ENCODE measurements at places on chromosomes 6 and 20.

DNA sequence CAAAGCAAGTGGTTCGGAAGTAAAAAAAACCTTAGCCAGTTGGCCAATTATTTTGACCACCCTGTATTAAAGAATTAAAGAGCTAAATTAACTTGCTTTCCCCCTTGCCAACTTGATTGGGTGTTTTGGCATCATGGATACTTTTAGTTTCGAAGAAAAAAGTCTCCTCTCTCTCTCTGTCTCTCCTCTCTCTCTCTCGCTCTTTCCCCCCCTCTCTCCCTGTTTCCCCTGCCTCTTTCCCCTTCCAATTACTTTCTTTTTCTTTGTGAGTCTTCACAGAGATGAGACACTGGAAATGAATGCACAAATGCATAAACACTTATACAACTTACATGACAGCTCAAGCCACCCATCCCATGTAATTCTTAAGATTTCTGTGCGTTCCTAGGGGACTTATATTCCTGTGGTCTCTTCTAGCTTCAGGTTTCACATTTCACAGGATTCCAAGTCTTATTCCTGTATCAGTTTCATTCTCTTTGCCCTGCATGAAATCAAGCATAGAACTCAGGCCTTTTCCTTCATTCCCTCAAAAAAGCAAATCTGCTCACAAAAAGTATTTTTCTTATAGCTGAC is 32.9 kb upstream of the EYA4 start:
- no peak for DNase-seq

- DNase-seq, result no peak
Measured at GRCh38 chr6:15864038-15864707, 201.3 kb upstream of the DTNBP1 start.

- DNase-seq, result no peak
Measured at GRCh38 chr6:16555550-16555949, 205.7 kb downstream of the ATXN1 start.

- no peak for DNase-seq
Measured at GRCh38 chr20:48659858-48660257, 167.9 kb downstream of the PREX1 start.

DNA sequence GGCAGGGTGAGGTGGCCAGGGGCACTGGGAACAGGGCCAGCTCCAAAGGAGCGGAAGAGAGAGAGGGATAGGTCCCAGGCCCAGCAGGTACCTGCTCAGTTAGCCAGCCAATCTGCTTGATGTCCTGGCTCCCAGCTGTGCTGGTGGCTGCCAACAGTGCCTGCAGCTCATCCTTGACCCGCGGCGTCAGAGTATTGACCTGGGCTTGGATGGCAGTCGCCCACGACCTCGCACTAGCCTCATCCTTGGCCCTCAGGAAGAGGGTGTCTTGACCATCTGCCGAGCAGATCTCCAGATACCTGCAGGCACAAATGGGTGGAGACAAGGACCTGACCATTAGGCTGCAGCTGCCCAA is 11.1 kb upstream of the CDK5RAP1 start:
- DNase-seq, result no peak

GRCh38 chr6:63263444-63263843 is 52.2 kb downstream of the FKBP1C start:
- DNase-seq, result no peak

DNA sequence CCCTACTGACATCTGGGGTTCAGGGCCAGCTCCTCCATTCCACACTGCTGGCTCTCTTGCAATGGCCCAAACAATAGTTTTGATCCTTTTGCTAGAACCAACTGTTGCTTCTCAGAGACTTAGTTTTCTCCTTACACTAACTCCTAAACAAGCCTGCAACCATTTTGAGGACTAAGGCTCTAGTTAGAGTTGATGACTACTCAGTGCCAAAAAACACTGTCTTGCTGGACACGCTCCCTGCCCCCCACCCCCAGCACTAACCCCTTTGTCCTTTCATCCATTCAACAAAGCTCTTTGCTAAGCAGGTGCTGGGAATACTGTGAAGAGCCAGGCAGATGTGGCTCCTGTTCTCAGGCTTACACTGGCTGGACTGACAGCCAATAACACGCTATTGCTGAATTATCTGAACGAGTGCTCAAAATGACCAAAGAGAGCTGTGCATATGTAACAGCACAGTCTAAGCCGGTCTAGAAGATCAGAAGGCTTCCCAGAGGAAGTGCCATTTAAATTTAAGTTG is 17.6 kb downstream of the GCLC start:
- DNase-seq, result no peak

DNA sequence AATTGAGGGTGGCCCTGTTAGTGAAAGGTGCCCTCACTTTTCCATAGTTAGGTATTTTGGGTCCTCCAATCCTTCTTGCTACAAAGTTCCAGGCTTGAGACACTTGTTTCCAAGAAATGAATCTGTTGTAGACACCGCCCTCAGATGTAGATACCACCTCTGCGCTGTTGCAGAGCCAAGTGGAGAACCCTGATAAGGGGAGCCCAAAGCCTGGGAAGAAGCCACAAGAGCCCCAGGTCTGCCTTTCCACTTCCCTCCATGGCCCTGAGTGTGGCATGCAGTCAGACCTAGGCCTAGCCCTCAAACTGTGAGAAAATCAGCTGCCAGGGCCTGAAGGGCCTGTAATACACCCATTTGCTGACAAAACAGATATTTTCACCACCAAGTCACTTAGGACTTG is 37.1 kb downstream of the DTD1 start:
- DNase-seq, result no peak

- DNase-seq, result no peak
Measured at GRCh38 chr6:17035257-17036064, 66.4 kb upstream of the STMND1 start.

DNA sequence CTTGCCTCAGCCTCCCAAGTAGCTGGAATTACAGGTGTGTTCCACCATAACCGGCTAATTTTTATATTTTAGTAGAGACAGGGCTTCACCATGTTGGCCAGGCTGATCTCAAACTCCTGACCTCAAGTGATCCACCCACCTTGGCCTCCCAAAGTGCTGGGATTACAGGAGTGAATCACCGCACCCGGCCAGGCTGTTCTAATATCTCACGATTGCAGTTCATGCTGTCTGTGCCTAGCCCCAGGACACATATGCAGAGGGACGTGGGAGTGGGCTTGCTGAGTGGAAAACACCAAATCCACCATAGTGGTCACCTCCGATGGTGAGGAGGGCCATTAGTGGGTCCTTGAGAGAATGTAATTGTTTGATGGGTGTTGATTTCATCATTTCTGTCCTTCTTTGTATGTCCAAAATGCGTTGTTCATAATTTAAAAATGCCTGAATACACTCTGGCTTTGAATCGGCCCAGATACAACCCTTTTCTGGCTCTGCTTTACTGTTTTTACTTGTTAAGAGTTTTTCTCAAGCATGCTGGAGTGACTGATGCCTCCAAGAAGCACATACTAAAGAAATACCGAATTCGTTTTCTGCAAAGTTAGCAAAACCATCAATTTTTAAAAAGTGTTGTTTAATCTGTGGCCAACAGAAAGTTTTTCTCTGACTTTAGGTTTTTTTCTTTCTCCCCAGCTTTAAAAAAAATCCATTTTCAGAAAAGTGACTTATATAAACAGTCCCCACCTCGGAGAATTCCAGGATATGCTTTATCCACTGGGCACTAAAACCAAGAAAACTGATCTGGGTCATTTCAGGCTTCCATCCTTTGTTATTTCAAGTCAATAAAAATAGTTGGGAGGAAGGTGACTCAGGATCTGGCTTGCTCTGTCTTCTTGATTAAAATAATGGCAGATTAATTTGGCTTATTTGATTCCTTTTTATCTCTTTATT is 18.8 kb upstream of the RALGAPA2 start:
- DNase-seq, result no peak

DNA sequence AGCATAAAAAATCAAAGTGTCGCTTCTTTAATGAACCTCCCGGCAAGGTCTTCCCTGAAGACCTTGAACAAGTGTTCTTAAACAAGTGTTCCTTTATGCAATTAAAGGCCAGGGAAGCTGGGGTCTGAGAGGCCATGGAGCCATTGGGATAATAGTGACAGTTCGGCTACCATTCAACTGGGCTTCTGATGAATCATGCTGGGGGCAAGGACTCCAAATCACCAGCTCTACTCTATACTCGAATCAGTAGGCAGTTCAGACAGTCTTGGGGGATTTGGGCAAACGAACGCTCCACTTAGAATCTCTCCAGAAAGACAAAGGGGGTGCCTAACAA is 34.7 kb upstream of the EZR start:
- DNase-seq, result no peak

DNA sequence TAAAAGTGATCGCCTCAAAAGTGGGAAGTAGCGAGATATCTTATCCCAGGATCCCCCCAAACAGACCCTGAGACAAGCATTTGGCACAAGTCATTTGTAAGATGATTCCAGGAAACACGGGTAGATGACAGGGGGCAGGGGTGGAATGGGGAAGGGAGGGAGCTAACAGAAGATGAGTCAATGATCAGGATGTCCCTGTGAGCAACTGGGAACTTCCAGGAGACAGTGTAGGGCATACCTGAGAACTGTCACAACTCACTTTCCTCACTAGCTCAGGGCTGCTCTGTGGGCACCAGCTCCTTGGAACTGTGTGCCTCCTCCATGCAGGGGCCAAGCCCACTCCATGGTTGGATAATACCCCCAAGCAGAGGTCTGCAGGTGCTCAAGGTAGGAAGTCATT is 38.5 kb upstream of the VSX1 start:
- no peak for DNase-seq

DNA sequence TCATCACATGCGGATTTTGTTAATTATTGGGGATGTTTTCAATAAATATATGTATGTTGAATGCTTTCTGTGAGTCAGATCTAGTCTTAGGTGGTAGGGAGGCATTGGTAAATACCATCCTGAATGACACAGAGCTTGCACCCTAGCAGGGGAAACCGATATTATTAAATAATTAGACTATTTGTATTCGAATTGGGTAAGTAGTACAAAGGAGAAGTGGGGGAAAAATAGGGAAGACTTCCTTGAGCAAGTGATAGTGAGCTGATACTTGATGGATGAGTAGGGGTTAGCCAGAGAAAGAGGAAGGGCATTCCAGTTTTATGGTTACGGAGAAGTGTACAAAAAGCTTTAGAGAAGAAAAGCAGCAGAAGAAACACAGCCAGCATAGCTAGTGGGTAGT is 1.5 kb downstream of the RIOK1 start:
- no peak for DNase-seq

DNA sequence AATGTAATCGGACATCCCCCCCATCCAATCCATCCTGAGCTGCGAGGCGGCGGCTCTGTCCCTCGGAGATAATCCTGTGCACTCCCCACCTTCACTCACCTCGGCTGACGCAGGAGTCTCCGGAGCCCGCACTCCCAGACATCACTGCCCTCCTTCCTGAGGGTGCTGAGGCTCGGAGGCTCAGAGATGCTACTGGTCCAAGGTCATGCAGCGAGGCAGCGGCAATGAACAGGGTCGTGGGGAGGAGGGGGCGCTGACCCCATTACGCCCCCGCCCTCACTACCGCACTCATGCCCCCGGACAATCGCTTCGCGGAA is 485 bp downstream of the ADISSP start:
- DNase-seq, result no peak

DNA sequence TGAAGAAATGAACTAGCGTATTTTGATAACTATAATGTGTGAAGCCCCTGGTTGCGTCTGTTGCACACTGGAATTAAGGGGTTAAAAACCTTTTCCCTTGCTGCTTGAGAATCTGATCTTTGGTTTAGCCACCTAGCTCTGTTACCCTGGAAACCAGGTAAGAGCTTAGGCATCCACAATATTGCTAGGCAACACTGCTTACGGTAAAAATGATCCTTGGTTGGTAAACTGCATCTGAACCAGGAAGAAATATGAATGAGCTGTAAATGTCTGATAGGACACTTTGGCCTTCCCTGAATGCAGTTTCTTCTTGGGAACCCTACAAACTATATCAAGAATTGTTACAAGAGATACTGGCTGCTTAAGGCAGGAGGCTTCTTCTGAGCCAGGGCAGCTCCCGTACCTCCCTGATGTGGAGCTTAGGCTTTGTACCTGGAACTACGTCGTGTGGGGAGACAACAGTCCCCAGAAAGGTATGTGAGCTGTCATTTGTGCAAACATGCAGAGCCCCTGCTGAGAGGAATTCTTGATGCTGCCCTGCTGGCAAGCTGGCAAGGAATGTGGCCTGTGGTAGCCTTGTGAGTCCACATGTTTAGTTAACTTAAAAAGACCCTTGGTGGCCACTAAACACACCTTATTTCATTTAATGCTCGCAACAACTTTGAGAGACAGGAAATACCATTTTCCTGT is 18.4 kb downstream of the UBE3D start:
- DNase-seq, result no peak

- DNase-seq, result no peak
Measured at GRCh38 chr6:155195903-155196302, 67.9 kb upstream of the CLDN20 start.

DNA sequence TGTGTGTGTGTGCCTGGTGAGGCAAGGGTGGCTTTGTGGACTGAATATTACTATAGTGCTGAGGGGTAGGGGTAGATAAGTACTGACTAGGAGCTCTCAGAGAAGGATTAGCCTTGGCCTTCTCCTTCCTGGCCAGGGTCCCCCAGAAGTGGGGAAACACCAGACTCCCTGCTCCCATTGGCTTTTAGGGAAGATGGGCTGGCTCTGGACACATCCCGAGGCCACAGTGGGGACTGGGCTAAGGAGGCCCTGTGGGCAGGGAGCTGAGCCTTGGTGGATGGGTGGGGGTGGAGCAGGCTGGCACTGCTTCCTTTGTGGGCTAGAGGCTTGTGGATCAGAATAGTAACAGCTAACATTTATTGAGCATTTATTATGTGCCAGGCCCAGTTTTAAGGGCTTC is 3.1 kb downstream of the EPB41L1 start:
- DNase-seq, result no peak

DNA sequence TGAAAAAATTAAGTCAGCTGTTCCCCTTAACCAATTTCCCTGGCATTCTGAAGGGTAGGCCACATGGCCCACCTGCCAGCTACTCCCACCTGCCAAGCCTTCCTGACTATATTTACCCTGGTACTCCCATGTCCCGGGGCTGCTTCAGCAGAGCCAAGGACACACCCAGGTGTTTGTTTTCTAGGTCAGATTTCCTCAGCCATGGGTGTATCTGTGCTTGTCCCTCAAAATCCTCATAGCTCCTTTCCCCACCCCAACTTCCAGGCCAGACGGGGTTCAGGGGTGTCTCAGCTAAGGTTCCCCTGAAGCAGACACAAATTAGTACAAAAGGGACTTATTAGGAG is 139.4 kb upstream of the CDYL start:
- DNase-seq, result no peak

GRCh38 chr6:162404951-162405350 is 322.6 kb downstream of the PRKN start:
- no peak for DNase-seq

DNA sequence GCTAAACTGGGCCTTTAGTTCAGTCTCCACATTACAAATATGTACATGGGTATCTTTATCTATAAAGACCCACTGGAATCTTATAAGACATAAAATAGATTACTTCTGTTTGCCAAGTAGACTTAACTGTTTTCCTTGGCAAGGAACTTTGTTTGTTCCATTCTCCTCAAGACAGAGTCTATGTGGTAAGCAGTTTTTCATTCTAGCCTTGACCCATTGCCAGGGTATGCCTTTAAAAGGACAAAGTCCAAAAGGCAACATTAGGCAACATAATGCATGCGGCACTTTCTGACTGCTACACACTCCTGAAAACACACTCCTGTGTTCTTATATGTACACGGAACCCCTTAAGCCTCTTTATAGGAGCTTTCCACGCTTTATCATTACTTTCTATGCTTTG is 20.4 kb downstream of the VNN1 start:
- no peak for DNase-seq

All from Kasumi-1 (cell line).